ENCODE measurements at places on chromosomes 7 and 10.
A peak's percentile ranks its signal among the peaks of the same experiment; 100 is the strongest.

DNA sequence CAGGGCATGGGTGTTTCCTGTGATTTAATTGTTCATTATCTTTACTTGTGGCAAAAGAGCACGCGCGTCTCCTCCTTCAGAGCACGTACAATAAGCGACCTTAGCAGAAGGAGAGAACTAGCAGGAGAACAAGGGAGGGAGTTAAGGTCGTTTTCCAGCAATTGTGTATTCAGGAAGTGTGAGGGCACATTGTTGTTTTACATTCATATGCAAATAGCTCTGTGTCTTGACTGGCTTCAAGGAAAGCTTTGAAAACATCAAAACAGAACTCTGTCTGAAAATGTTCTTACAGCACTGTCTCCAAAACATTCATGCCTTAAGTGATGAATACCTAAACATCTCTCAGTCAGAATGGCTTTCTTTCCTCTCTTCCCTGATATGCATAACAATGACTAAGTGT lies 499.1 kb downstream of the ACTR3B start:
- DNase-seq = no peak

GRCh38 chr7:157472311-157473050 lies 135.7 kb downstream of the DNAJB6 start:
- no peak for DNase-seq

GRCh38 chr10:48505394-48506112 lies 99.3 kb downstream of the ARHGAP22 start:
- peak; percentile 58 for DNase-seq

DNA sequence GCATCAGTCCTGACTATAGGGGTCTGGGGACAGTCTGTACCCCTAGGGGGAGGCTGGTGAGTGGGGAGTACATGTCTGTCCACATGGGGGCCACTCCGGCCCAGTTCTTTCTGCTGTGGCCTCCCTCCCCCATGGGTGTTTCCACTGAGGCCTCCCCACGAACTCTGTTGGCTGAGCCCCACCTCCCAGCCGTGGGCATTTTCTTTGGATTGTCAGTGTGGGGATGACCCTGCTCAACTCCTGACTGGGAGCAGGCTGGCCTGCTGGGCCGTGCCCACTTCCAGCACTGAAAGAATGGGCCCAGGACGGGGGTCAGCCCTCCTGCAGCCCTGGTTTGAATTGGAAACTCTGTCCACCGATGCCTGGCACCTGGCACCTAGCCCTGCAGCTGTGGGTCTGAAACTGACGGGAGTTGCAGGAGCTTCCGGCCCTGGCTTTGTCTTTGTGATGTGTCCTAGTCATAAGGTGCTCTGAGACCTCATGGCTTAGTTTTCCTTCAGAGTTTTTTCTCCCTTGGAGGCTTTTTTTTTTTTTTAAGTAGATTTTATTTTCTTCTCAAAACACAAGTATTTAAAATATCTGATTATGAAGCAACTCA lies 46.5 kb downstream of the LHPP start:
- DNase-seq = no peak

- no peak for DNase-seq
Observed at GRCh38 chr10:76281659-76282058, 850.2 kb downstream of the LRMDA start.

GRCh38 chr10:36341471-36341870 lies 699.4 kb upstream of the FZD8 start:
- no peak for DNase-seq

- peak; percentile 17 for DNase-seq
Observed at GRCh38 chr10:47091421-47091820, 180.2 kb downstream of the PTPN20 start.

- no peak for DNase-seq
Observed at GRCh38 chr10:29026065-29026797, 262.6 kb upstream of the LYZL1 start.

DNA sequence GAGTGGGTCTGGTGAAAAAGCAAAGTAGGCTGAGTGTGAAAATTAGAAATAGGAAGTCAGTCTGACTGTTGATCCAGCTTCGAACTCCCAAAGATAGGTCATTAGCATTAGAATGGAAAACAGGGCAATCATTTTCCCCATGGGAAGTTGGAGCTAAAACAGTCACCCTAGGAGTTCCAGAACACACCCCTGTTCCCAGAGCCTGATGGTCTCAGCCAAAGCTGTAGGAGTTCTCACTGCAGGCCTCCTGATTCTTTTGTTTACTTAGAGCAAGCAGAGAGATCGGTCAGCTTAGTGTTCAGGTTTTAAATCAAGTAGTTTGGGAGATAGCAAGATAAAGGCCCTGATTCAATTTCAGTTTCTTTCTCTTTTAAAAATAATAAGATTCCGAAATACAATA lies 28.8 kb upstream of the JCAD start:
- no peak for DNase-seq

DNA sequence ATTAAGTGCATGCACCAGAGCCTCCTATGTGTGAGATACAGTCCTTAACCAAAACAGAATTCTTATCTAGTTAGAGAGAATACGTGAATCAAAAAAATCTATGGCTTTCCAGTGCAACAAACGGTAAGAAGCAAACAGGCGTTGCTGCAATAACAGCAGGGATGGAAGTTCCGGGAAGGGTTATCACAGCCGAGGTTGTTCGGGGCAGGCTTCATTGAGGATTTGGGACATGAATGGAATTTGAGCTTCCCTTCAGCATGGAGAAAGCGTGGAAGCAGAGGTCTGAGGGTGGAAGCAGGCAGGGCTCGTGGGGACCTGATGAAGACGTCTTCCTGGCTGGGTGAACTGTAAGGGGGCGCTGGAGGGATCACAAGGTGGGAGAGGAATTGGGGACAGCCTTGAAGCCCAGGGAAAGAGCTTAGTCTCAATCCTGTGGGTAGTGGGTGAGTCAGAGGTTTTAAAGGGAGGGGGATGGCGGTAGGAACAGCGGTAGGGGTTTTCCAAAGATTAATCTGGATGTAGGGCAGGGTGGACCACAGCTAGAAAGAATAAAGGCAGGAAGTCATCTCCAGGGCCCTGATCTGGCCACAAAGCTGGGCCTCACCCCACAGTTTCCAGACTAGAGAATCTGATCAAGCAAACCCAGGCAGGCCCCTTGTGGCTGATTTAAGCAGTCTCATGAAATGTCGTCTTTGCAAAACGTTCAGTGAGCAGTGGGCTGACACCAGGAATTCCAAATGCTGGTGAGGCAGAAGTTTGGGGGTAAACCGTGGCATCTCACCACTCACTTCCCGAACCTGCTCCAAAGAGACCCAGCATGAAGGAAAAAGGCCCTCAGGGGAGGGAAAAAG lies 65.1 kb downstream of the CALML3 start:
- no peak for DNase-seq

- peak; percentile 87 for DNase-seq
Observed at GRCh38 chr7:149714910-149715471, 58.4 kb downstream of the ZNF467 start.

DNA sequence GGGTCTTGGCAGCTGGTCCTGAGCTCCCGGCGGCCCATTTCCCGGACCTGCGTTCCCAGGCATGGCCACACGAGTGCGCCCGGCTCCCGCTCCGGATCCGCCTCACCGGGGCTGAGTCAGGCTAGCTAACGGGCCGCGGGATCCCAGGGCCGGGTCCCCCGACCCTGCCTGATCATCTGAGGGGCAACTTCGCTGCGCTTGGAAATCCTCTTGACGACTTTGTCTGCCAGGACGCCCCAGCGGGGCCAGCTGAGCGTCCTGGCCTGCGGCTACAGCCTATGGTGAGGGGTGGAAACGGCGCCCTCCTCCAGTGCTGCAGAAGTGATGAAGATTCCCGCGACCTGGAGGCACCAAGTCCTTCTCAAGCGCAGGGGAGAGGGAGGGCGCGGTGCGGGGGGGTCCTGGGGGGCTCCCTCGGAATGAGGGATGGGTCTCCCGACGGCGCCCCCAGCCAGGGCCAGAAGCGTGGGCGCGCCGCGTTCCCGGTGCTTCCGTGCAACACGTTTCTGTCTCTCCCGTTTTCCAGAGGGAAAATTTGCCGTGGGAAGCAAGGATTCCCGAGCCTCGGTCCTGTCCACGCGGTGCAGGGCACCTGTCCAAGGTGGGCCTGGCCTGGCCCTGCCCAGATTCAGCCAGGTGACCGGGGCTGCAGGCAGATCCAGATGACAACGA lies 212.4 kb downstream of the CCSER2 start:
- peak; percentile 42 for DNase-seq

DNA sequence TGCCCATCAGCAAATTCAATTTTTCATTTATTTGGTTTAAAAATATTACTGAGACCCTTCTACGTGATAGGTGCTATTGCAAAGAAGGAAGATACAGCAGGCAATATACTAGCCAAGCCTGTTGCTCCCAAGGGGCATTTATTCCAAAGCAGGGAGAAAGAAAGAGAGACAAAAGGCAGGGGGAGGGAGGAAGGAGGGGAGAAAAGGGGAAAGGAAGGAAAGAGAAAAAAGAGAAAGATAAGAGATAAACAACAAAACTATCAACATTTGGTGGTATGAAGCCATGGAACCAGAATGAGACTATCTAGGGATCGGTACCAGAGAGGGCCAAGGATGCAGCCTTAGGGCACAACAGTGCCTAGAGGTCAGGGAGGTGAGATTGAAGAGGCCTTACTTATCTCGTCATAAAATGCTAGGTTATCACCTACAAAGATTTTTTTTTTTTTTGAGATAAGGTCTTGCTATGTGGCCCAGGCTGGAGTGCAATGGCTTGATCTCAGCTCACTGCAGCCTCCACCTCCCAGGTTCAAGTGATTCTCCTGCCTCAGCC lies 55.3 kb upstream of the CAPZA2 start:
- no peak for DNase-seq

GRCh38 chr7:106070201-106070551 lies 41.9 kb downstream of the SYPL1 start:
- DNase-seq = peak; percentile 85

GRCh38 chr7:25295387-25295786 lies 67.1 kb upstream of the NPVF start:
- DNase-seq = no peak

GRCh38 chr10:15642095-15642494 lies 77.6 kb downstream of the ITGA8 start:
- no peak for DNase-seq

DNA sequence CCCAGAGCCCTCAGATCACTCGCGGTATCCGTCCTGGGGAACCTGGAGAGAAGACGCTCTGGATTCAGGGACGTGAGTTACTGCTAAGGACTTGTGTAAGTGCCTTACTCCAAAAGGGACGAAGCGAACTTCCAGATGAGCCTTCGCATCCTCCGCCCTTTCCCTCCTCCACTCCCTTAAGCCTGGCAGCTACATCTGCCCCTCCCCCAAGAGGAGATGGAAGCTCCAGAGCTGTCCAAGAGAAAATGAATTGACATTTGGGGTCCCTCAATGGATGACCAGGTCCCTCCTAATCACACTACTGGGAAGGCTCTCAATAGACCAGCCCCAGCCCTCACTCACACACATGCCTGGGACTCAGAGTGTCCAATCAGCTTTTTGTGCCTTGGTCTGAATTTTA lies 31.3 kb upstream of the GDF10 start:
- no peak for DNase-seq

GRCh38 chr10:105037022-105037421 lies 395.9 kb downstream of the SORCS3 start:
- no peak for DNase-seq

GRCh38 chr7:86745013-86745745 lies 101.5 kb downstream of the GRM3 start:
- DNase-seq = no peak

GRCh38 chr10:49615213-49615612 lies 1.4 kb downstream of the CHAT start:
- DNase-seq = peak; percentile 53

GRCh38 chr7:74225400-74225799 lies 15.6 kb downstream of the LAT2 start:
- DNase-seq = no peak

- no peak for DNase-seq
Observed at GRCh38 chr7:78139335-78139734, 340.8 kb downstream of the PHTF2 start.
